Uterus (tissue), 4 donors: ENCODE measurements at places on chromosomes 4 and X.

DNA sequence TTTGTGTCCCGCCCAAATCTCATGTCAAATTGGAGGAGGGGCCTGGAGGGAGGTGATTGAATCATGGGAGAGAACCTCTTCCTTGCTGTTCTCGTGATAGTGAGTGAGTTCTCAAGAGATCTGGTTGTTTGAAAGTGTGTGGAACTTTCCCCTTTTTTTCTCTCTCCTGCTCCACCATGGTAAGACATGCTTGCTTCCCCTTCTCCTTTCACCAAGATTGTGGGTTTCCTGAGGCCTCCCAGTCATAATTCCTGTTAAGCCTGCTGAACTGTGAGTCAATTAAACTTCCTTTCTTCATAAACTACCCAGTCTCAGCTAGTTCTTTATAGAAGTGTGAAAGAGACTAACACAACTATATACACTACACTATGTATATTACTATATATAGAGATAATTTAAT lies 697.8 kb upstream of the HS3ST1 start:
- DNase-seq, result no peak

DNA sequence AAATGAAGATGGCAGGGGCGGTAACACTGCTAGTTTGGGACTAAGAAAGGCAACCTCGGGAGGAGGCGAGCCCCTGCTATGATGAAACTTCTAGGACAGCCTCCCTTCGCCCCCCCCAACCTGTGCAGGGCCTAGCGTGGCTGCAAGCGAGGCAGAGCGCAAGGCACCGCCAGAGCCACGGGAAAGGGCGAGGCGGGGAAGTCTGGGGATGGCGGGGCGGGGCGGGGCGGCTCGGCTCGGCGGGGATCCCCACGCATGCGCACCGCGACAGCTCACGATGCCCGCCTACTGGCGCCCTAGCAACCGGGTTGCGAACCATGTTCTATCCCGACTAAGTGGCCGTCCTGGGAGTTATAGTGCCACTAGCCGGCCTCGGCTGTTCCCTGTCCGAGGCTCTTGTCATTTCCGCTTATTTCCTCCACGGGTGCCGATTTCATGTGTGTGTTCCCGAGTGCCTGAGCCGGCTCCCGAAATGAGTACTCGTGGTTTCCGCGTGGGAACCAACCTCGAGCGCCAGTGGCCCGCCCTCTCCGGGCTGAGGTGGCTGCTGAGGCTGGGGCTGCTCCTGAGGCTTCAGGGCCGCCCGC lies 28.7 kb upstream of the RBMX start:
- DNase-seq, result peak; percentile 90

DNA sequence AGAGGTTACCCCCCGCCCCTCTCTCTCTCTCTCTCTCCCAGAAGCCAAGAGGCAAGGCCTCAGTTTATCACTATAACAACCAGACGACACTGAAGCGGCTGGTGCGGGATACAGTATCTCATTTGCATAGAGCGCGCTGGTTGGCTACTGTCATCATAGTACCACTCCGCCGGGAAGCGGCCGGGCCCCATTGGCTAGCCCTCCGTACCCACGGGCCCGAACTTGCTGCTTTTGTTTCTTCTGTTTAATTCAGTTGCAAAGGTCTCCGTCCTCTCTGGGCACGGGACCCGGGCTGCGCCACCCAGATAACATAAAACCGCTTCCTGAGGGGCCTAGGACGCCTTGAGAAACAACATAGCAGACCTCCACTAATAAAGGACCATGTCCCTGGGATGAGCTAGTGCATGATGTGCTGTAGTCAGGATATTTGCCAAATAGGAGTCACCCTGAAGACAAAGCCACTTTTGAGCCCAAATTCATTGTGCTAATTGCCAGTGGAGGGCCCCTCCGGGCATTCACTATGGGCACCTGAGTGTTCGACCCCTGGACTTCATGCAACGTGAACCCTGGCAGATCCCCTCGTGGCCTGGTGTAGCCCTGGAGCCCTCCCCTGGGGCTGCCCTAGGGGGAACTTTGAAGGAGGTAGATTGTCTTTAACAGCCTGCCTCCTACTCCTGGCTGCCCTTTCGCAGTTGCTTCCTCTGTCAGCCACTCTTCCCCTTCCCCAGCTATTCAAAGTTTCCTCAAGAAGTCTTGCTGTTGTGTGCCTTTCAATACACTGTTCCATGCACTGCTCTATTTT lies at the start of gene PCYT1B:
Gene PCYT1B (minus strand): TSS at position 91 of the 802 bp plus-strand sequence. CDS start 242 bp downstream, outside the sequence.
- DNase-seq, result peak; percentile 51

DNA sequence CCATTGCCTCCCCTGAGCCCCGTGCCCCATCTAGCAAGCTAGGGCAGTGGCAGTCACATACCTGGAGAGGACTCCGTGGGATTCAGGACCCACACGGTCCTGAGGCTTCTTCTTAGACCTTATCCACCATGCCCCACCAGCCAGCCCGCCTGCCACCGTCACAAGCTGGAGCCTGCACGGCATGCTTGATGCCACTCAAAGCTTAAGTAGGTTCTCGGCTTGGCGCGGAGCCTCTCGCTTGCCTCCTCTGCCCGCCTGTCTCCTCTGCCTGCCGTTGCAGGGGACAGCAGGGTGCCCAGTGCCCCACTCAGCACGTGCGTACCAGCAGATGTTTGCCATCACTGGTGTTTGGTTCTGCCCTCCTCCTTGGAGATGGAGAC lies 14.1 kb downstream of the PSAPL1 start:
- no peak for DNase-seq

GRCh38 chrX:154090731-154091130 lies 6.8 kb downstream of the MECP2 start:
- no peak for DNase-seq
